HuH-7 (cell line): ENCODE measurements at places on chromosomes 2 and 18.

DNA sequence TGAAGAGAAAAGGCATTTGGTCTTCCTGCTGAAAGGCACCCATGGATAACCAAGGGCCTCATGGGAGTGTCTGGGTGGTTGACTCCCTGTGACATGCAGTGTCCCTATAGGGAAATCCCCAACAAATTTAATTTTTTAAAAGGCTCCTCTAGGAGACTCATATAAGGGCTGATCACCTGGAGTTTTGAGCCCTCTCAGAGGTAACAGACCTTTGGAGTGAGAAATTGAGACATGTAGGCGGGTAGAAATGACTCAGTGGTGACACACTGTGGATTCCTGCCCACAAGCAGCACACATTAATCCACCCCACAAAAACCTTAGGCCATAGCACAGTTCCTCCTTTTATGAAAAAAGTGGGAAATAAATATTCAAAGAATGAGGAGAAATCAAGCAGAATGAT is 557.0 kb upstream of the CNTNAP5 start:
- DNase-seq, result no peak

- no peak for DNase-seq
Observed at GRCh38 chr2:174171686-174172445, 76.5 kb downstream of the OLA1 start.

GRCh38 chr2:80968450-80968849 is 663.9 kb upstream of the LRRTM1 start:
- no peak for DNase-seq

DNA sequence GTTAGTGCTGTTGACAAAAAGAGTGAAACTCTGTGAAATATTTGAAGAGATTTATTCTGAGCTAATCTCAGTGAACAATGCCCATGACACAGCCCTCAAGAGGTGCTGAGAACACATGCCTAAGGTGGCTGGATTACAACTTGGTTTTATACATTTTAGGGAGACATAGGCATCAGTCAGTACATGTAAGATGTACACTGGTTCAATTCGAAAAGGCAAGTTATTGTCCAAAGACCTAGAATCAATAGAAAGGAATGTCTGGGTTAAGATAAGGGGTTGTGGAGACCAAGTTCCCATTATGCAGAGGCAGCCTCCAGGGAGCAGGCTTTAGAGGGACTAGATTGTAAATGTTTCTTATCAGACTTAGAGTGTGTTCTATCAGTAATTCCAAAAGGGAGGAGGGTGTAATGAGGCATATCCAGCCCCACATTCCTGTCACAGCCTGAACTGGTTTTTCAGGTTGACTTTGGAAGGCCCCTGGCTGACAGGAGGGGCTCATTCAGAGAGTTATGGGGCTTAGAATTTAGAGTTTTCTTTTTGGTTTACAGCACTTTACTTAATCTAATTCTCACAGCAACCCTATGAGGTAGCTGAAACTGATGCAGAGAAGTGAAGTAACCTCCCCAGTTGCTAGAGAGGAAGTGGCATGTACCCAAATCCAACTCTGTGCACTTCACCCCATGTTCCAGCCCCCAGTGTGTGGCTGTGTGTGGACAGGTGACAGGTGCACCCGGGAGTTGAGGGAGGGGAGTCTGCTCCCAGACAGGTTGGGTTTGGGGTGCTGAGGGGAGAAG is 28.3 kb upstream of the ASAP2 start:
- DNase-seq, result no peak

GRCh38 chr2:180463608-180464007 is 456.5 kb upstream of the CWC22 start:
- no peak for DNase-seq

DNA sequence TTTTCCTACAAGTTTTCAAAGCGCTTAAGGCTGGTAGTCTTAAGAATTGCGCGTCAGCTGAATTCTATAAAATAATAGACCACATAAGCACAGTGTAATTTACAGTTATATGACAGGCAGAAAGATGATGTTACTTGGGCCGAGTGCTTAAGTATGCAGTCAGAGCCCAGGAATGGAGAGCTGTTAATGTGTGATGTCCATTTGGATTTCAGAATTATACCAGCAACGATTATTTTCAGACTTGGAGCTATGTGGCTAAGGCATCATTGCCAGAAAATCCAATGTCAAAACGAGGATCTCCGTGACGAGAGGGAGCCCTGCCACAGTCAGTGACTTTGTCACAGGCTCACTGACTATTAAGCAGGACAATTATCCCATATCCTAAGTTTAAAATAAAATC is 3.4 kb downstream of the KLF7 start:
- no peak for DNase-seq

- no peak for DNase-seq
Observed at GRCh38 chr2:62040926-62041325, 135.5 kb downstream of the COMMD1 start.

GRCh38 chr2:78260861-78261260 is 738.7 kb upstream of the LRRTM4 start:
- DNase-seq, result peak; percentile 19

DNA sequence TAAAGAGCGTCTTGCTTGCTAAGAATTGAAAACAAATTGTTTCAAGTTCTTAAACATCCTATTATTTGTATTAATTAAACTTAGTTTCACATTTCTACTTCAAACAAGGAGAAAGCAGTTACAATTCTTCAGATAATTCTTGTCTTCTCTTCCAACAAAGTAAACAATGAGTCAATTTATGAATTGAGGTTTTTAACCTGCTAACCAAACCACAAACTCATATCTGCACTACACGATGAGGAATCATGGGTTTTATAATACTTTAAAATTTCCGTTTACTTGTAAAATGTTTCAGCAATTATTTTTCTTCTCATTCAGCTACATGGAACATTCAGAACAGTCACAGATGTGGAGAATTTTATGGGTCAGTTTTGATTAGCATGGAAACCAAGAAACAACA is 114.2 kb downstream of the SPIRE1 start:
- no peak for DNase-seq

GRCh38 chr18:44411262-44411905 is 269.3 kb upstream of the SETBP1 start:
- DNase-seq, result no peak

DNA sequence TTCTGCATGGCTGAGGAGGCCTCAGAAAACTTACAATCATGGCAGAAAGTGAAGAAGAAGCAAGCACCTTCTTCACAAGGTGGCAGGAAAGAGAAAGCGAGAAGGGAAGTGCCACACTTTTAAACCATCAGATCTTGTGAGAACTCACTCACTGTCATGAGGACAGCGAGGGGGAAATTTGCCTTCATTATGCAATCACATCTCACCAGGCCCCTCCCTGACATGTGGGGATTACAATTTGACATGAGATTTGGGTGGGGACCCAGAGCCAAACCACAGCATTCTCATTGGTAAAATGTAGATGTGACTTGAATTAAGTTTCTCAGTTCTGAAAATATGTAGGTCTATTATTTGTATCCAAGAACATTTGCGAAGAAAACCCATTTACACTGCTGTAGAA is 854.8 kb downstream of the EPHA4 start:
- no peak for DNase-seq

GRCh38 chr2:216583147-216583546 is 50.1 kb upstream of the IGFBP2 start:
- no peak for DNase-seq

DNA sequence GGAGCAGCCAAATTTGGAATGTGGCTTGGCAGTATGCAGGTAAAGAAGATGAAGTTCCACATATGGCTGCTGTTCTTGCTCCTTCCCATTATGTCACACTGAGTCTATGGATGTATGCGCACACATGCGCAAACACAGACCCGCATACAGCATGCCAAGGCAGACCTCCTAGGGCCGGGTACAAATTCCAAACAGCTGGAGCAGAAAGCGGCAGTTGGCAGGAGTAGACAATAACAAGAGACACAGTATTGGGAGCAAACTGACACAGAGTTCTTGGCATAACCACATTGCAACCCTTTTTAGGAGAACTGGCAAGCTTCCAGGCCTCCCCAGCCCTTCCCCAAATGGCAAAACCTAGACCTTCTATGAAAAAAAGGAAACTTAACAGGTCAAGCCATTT is 268.9 kb downstream of the SP3 start:
- DNase-seq, result no peak

GRCh38 chr18:61791031-61791430 is 101.8 kb downstream of the RNF152 start:
- no peak for DNase-seq

- DNase-seq, result no peak
Observed at GRCh38 chr2:111661286-111661940, 222.6 kb downstream of the ANAPC1 start.

GRCh38 chr2:230811508-230811907 is 53.2 kb upstream of the ITM2C start:
- no peak for DNase-seq

DNA sequence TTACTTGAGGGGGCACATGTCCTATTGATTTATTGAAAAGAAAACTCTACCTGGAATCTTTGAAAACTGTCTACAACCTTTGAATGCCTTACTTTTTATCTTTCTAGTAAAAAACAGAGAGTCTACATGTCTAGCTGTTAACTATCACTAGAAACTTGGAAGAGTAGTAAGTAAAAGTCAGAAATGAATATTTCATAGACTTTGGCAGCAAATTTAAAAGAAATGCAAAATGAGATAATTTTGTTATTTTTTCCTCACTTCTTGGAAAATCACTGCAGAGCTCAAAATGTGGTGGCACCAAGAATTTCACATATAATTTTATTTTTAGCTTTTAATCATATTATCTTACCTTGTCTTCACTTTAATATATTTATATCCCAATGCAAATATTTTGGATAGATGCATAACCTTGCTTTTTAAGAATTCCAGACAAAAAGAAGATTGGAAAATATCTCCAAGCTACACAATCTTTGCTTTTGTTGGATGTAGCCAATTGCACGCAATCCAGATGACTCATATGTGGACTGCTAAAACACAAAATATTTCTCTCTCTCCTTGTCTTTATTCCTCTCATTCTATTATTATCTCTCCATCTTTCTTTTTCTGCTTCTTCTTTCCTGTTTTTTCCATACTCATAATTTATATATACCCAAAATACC is 92.2 kb upstream of the DSEL start:
- no peak for DNase-seq

DNA sequence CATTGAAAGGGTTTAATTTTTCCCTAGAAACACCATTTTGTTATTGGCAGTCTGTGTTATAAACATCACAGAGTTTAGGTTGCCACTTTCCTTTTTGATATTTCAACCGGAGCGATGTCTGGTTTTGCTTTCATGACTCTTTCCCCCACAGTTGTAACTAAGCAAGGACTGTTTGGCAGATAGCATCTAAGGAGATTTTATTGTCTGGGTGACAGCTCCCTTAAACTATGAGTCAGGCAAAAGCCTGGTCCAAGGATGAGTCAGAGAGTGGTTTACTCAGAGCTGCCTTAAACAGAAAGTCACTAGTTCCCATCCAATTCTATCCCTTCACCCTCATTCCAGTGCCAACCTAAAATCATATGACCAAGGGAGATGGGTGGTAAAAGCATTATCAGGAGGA is 341.6 kb upstream of the VWC2L start:
- DNase-seq, result no peak

DNA sequence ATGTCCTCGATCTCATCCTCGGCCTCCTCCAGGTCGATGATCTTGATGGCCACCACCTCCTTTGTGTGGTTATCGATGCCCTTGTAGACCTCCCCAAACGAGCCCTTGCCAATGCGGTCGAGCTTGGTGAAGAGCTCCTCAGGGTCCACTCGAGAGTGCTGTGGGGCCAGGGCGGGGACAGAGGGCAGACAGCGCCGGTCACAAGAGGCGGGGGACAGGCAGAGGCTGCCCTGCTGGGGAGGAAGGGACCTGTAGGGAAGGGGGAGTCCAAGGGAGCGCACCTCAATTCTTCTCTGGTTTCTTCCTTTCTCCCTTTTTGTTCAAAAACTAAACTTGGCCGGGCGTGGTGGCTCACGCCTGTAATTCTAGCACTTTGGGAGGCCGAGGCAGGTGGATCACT is 6.8 kb downstream of the STK25 start:
- no peak for DNase-seq

- DNase-seq, result no peak
Observed at GRCh38 chr2:19574778-19575260, 216.4 kb upstream of the OSR1 start.

GRCh38 chr2:230268606-230269243 is 43.2 kb downstream of the SP140 start:
- DNase-seq, result no peak

GRCh38 chr18:79497638-79498081 is 101.9 kb downstream of the NFATC1 start:
- no peak for DNase-seq

DNA sequence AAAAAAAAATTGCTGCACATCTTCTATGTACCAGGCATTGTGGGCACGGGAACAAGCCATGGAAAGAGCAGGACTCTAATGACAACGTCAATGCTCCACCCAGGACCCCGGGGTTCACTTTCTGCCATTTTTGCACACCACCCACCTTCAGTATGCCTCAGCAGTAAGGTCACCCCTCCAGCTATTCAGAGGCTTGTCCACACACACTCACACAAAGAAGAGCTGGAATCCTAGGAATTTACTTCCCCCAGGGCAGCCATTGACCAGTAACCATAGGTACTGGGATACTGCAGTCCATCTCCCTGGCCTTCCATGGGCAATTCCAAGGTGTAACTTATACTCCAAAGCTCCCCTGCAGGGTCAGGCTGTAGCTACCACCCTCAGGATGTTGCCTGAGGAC is 170.8 kb downstream of the SUCLG1 start:
- no peak for DNase-seq

DNA sequence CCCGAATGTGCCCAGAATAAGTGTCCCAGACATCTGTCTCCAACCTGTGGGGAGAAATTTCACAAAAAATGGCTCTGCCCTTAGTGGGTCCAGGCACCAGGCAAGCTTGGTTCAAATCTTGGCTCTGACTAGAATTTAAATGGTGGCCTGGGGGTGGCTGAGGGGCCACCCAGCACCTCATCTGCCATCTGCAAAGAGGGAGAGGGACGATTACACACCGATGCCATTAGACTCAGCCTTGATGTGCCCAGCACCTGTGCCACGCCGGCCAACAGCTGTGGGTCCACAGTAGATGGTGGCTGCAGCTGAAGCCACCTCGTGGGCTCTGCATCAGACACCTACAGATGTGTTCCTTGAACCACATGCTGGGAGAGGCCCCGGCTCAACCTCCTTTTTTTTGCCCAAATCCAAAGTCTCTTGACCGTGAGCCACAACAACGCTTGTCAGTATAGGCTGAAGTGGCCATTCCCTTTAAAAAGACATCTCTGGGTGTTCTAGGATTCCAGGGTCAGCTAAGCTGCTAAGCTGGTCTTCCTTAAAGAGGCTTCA is 222.0 kb upstream of the RAB6C start:
- no peak for DNase-seq

- no peak for DNase-seq
Observed at GRCh38 chr2:160157861-160158829, 41.9 kb downstream of the ITGB6 start.
